ENCODE measurements at places on chromosomes 1 and 21.

- DNase-seq, result peak; percentile 88
These were observed 490.3 kb downstream of the TTLL7 start for GRCh38 chr1:83508485-83509151.

DNA sequence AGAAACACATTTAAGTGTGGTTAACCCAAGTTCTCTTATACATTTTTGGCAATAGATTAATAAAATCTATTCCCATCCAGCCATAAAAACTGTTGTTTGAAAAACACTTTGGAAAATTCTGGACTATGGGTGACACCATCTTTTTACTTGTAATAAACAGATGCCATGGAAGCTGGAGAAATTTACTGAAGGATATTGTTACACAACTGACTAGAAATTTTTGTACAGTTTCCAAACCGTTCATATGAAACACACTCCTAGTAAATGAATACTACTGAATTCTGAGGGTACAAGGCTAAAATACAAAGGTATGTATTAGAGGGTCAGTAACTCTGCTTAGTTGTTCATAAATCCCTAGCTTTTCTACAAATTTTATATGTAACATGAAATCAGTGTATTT is 48.7 kb downstream of the TRIM33 start:
- no peak for DNase-seq

DNA sequence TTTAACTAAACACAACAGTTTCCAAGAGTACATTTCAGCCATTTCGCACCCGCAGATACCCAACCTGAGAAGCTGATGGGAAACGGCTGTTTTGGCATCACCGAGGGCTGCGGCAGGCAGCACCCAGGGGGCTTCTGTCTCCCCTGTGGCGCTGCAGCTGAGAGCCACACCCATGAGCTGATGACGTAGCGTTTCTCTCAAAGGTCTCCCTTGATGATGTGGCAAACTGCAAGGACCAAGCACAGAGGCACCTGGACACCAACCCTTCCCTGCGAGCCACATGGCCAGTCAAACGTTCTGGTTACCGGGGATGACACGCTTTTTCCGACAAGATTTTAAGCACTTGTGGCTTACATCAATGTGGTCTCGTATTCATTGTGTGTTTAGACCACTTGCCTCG is 150.8 kb upstream of the ERG start:
- no peak for DNase-seq

GRCh38 chr1:74180490-74180889 is 17.5 kb downstream of the LRRIQ3 start:
- peak; percentile 50 for DNase-seq

DNA sequence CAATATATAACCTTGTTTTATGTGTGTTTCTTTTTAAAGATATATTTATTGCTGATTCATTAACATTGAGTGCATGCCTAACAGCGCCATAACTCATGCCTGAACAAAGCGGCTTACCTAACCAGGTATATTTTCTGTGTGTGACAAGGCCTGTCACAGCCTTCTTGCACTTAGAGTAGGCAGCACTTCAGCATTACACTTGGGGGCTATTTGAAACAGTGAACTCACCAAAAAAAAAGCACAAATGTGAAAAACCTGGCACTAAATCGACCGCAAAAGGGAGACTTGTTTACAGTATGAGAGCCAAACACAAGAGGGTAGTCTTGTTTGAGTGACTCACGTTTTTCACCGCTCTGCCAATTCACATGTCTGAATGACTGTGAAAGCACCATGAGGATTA is 111.7 kb downstream of the DISP1 start:
- DNase-seq, result no peak

- DNase-seq, result no peak
These were observed 28.5 kb upstream of the SDE2 start for GRCh38 chr1:226027538-226028217.

Data from skeletal muscle cell (primary cell).